ENCODE measurements at places on chromosomes 7 and 10. TPM values are rescaled to one million over a fixed set of nuclear protein-coding genes. Genes with fewer than 3 reads are reported as not detected.

The CYP3A7 gene
- 0.74 TPM for total RNA-seq

The PAPOLB gene
- not detected for total RNA-seq

The LARP4B gene
- 38.7 TPM for total RNA-seq

The EFCAB10 gene
- not detected for total RNA-seq

The C10orf67 gene
- not detected for total RNA-seq

The HYAL4 gene
- total RNA-seq = not detected

The LRIT2 gene
- total RNA-seq = not detected

The LEP gene
- under 0.01 TPM for total RNA-seq
